ENCODE measurements at places on chromosomes 6 and 20.

DNA sequence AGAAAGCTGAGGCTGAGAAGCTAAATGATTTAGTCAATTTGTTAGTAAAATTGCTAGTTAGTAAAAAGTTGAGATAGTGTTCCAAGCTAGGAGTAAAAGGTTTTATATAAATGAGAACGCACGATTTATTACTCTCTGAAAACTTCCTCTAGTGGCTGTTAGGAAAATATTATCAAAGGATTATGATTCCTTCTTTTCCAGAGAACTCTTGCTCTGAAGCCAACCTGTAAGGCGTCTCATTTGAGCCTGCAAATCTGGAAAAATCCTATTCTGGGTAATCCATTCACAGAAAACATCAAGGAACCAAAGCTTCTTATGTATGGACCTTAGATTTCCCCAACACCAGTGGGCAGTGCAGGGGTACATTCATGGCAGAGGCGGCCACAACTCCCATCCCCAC is 252.7 kb downstream of the SOD2 start:
- H3K4me3 ChIP-seq = no peak overlapping the region
- H3K27ac ChIP-seq = no peak overlapping the region
- DNase-seq = no peak
- no peaks in the 10 kb centered on the region for H3K4me1 ChIP-seq
- H3K27me3 ChIP-seq = peaks cover 36% of the 10 kb centered on the region
- no peaks in the 10 kb centered on the region for H3K36me3 ChIP-seq

DNA sequence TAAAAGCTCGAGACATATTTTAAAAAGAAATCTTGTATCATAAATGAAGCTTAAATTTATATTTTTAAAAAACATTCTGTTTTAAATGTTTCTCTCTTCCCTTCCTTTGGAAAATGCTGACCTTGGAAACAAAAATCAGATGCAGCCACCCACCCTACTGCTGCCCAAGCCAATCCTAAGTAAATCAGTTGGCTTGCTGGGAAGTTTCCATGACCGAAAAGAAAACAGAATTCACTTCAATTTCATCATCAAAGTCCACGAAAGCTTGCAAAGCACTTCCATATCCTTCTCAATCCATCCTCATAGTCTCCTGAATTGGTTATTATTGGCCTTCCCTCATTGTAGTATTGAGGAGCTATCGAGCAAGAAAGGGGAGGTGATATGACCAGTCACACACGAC is 80.1 kb downstream of the PLCG1 start:
- no peaks in the 10 kb centered on the region for H3K27me3 ChIP-seq
- no peak overlapping the region for H3K27ac ChIP-seq
- peaks cover 8% of the 10 kb centered on the region for H3K4me1 ChIP-seq
- H3K36me3 ChIP-seq = no peaks in the 10 kb centered on the region

DNA sequence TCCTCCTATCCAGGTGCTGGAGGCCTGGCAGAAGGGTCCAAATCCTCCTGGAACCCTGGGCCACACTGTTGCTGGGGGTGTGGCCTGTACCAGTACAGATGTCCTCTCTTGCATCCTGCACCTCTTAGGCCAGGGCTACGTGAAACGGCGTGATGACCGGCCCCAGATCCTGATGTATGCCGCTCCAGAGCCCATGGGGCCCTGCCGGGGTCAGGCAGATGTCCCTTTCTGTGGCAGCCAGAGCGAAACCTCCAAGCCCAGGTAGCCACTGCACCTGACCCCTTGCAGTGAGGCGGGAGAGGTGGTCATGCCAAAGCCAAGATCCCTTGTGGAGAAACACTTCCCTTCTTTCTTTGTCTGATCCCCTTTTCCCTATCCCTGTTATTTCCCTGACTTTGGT is 14.2 kb downstream of the DNPH1 start:
- no peaks in the 10 kb centered on the region for H3K27me3 ChIP-seq
- no peak overlapping the region for H3K27ac ChIP-seq
- H3K36me3 ChIP-seq = no peaks in the 10 kb centered on the region
- peak; percentile 25 for DNase-seq

GRCh38 chr6:161319231-161319630 is 45.4 kb upstream of the AGPAT4 start:
- H3K4me1 ChIP-seq = no peaks in the 10 kb centered on the region
- no peak overlapping the region for H3K4me3 ChIP-seq
- no peak overlapping the region for H3K27ac ChIP-seq
